Stimulated activated CD4-positive, alpha-beta T cell treated with anti-CD3 and anti-CD28 coated beads, TNF-alpha, amount 100 ng/mL, for 48 hours (primary cell): ENCODE measurements at places on chromosomes 11 and 22.

DNA sequence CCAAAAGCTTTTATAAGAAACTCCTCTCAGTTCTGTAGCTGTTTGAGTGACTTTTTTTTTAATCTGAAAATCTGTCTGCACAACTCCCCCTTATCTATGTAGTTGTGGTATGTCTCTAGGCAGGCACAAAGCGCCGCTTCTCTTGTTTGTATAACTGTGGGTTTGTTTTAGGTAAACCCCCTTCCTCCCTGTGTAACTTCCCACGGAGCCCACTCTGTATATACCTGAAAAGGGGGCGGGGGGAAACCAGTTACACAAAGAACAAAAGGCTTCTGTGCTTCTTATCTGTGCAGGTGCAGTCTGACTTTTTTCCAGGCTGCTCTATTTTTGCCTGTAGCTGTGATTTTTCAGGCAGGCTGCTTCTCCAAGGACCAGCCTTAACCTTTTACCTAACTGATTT is 13.2 kb downstream of the OR10AG1 start:
- no peak for DNase-seq

GRCh38 chr11:115409691-115410220 is 94.5 kb downstream of the CADM1 start:
- no peak for DNase-seq

GRCh38 chr11:123434262-123434661 is 4.2 kb downstream of the GRAMD1B start:
- DNase-seq = no peak

DNA sequence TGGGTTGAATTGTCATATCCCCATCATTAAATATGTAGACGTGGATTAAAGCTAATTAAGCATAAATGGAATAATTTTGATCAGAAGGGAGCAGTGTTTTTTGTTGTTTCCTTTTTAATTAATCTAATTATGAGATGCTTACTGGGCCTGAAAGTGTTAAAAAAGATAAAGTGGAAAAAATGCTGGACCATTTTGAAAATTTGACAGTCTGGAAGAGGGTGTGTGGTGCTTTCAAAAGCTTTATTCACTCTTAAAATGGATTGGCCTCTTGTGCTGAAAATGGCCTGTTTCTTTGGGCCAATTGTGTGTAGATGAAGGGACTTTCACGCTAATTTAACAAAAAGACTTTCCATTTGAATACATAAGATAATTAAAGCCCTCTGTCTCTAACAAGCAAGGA is 1.8 kb downstream of the TNRC6B start:
- no peak for DNase-seq

DNA sequence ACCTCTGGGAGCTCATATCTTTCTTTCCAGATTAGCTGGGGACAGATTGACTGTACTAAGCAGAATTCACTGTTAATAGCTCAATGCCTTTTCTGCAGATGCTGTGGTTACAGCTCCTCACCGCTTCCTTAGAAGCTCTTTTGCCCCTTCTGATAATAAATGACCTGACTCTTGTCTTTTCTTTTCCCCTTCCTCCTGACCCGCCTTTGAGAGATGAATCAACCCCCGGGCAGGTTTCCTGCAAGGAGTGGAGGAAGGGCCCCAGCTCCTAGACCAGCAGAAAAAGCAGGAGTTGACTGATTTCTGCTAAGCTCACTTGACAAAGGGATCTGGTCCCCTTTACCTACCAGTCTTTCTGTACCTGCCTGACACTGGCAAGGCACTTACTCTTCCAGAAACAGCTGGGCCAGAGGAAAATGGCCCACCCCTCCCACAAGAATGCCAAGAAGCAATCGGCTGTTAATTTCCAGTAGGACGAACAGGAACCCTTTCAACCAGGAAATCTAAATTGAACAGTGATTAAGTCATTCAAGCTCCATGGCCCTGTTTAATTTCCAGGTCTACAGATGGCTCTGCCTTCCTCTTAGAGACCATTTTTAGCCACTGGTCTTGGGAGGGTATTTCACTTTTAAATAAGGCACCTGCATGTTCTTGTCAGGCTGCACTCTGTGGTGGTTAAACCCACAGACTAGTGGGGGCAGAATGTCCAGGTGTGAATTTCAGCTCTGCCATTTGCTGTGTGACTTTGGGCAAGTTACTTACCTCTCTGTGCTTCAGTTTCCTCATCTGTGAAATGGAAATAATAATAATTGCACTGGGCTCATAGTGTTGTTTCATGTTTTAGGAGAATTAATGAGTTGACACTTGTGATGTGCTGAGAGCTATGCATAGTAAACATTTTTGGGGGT is 67.5 kb downstream of the PRR5L start:
- DNase-seq = no peak

DNA sequence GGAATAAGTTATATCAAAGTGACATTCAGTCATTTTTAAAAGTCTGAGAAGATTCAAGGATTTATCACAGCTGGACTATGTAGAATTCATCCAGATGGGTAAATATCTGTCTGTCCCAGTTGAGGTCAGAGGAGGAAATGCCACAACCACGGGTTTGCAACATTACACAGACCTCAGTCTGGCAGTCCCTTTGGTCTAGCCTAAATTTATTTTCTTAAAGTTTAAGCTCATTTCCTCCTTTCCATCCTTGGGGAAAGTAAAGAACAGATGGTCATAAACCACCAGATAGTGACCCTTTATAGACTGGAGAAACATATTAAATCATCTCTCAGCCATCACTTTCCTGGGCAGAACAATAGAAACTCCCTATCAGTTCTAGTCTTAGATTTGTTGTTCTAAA is 238.4 kb upstream of the DDI1 start:
- DNase-seq = no peak

DNA sequence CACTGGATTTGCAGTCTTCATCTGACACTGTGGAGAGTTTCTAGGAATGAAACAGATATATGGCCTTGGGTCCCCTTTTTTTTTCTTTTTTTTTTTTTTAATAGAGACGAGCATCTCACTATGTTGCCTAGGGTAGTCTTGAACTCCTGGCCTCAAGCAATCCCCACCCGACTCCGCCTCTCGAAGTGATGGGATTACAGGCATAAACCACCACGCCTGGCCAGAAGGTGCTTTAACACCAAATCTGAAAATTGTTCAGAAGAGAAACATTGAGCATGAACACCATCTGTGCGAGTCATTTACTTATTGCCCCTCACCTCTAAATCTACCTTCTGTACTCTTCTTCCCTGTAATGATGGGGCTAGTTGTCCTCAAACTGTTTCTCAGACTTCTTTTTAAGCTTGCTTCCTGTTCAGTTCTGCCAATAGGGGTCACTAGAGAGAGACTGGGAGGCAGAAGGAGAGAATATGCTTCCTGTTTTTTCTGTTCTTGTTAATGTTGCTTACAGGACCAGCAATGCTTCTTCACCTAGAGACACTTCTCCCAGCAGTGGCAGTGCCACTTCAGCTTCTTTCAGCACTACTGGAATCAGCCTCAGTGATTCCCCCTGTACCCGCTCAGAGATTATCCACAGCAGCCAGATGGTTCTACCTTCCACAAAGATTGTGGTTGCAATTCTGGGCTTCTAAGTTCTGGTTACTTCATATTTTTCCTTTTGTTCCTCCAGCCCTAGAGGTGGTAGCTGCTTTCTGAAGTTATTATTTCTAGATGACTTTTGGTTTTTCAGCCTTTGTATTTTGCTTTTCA is 20.8 kb upstream of the ZBED5 start:
- DNase-seq = no peak

DNA sequence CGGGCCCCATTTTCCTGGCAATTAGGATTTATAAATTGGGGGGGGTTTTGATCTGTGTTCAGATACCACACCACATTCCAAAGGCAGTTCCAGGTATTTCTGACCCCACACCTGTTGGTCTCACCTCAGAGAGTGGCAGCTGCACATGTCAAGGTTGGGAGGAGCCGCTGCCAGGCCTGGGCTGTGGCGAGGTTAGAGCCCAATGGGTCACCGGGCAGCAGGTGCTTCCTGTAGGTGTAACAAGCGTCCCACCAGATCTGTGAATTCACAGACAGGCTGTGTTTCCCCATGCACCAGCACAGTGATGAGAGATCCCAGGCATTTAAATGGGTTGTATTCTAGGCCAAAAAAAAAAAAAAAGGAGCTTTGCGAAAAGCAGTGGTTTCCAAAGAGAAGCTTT is 58.6 kb downstream of the CABIN1 start:
- DNase-seq = no peak

DNA sequence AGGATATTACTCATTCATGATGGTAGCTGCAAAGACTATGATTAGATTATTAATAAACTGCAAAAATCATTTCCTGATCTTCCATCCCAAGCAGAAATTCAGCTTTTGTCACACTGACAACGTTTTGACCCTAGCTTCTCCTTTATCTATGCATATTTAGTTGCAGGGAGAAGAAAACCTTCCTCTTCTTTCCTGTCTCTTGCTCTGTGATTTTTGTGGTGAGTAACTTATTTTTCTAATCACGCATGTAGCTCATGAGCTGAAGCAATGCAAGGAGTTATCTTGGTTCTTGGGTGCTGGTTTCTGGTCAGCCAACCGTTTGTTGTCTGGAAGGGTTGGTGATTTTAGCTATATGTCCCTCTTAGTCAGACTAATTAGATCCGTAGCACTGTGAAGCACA is 56.4 kb downstream of the FDX1 start:
- no peak for DNase-seq

- DNase-seq = no peak
These were observed 129.2 kb downstream of the ARL14EP start for GRCh38 chr11:30452114-30452513.

DNA sequence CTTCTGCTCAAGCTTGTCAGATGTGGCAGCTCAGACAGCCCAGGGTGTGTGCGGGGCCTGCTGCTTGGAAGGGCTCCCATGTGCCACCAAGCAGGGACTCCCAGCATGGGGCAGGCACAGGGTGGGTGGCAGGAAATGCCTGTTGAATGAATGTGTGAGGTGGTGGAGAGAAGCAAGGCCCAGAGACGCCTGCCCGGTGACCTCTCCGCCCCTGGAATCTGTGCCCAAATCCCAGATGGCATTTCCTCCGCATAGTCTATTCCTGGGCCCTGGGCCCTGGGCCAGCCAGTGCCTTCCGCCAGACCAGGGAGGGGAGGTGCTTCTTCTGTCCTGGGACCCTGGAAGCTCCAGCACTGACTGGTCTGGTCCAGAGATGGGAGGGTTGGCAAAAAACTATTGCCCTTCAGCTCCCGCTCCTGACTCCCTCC is 3.7 kb downstream of the CST6 start:
- DNase-seq = no peak

DNA sequence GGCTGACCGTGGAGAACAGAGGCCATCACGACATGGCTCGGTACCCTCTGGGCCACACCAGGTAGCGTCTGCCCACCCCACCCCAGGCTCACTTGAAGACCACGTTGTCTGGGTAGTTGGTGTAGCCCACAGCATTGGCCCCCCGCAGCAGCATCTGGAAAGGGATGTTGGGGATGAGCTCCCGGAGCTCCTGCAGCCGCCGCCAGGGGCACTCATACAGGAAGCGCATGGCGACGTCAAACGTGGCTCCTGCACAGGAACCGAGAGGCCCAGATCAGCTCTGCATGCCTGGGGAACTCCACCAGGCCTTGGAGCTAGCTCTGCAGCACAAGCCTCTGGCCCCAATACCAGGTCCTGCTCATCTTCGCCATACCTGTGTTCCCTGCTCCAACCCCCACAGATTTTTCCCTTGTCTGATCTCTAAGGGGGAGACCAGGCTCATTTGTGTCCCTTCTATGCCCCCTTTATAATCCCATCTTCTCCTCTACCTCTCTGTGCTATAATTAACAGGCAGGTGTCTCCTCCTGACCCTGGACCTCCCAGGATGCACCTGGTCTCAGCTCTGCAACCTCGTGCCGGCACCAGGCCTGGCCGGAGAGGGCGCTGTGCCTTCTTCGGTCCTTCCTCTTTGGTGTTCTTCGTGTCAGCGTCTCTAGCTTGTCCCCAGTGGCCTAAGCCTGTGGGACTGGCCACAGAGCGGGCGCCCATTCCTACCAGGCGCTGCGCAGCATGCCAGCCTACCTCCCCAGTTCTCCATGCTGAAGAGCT is 5.0 kb upstream of the LRFN4 start:
- no peak for DNase-seq

- no peak for DNase-seq
These were observed 39.7 kb upstream of the GALNT18 start for GRCh38 chr11:11661326-11662040.

GRCh38 chr11:57776031-57776521 is 14.5 kb downstream of the CTNND1 start:
- DNase-seq = no peak

- no peak for DNase-seq
These were observed 801.7 kb downstream of the BRD1 start for GRCh38 chr22:49025791-49026493.

DNA sequence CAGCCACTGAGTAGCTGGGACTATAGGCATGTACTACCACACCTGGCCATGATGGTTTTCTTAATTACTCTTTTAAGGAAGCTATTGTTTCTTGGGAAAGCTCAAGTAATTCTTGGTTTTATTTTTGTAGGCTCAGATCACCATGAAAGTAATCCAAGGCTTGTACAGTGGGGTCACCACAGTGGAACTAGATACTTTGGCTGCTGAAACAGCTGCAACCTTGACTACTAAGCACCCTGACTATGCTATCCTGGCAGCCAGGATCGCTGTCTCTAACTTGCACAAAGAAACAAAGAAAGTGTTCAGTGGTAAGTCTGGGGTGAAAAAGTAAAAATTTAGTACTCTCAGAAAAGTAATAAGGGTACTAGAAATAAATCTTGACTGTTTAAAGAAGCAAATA is 11.3 kb downstream of the RRM1 start:
- DNase-seq = no peak

DNA sequence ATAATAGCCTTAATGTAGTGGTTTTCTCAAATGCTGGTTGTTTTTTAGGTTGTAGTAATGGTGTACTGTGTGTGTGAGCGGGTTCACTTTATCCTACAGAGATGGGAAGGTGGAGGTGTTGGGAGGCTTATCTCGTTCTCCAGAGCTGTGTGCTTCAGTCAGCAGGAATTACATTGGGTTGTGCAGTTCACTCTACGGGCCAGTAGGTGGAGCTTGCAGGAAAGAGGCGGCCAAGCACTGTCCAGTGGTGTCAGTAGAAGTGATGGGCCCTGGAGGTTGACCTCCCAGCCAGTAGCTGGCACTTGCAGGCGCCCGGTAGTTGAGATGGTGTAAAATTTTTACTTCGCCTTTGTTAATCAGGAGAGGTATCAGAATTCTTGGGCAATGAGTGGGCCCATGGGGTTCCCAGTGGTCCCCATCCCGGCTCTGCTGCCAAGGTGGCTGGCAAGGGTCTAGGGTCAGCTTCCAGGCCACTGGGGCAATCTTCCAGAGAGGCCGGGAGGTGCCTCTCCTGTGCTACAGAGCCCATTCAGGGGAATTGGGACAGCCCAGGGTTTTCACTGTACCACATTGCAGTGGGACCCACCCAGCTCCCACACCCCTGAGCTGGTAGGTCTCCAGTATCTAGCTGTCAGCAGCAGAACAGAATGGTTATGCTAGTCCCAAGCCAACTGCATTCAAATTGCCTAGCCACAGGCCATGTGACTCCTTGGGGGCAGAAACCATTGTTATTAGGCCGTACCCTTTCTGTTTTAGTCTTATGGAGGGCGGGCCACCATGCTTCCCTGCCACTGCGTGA is 43.9 kb downstream of the BIRC2 start:
- DNase-seq = no peak

GRCh38 chr11:57422669-57423068 is 4.3 kb downstream of the SLC43A3 start:
- DNase-seq = no peak
